ENCODE measurements at places on chromosomes 11 and 22. TPM values are rescaled to one million over a fixed set of nuclear protein-coding genes. Genes with fewer than 3 reads are reported as not detected.

KIRREL3 gene
- total RNA-seq, result 0.24 TPM

DGCR6 gene
- total RNA-seq, result 2.1 TPM

GRCh38 chr11:2980168-2980840 lies 11.8 kb downstream of the NAP1L4 start:
- H3K4me3 ChIP-seq, result no peak overlapping the region
- H3K4me1 ChIP-seq, result peaks cover 7% of the 10 kb centered on the region

DNA sequence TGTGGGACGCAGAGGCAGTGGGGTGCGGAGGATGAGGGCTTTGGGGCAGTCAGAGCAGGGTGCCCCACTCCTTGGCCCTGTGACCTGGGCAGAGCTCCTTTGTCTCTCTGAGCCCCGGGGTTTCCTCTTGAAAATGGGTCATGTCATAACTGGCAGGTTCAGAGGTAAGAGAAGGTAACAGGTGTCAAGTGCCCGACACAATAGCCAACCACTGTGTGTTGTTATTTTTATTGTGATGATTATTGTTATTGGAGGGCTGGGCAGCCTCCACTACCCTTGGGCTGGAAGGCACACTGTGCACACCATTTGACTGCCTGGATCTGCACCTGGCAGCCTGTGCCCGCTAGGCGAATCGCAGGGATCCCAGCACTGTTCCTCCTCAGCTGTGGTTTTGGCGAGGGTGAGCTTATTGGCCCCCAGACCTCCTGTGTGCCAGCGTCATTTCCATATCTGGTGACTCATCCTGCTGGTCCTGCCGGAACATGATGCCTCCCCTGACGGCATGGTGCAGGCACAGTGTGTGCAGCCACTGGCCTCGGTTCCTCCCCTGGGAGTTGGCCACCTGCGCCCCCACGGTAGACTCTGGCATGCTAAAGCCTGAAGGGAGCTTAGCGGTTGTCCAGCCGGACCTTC lies 15.4 kb upstream of the SOX10 start:
- H3K27ac ChIP-seq, result no peak overlapping the region
- H3K4me3 ChIP-seq, result no peak overlapping the region
- no peak for DNase-seq
- H3K27me3 ChIP-seq, result no peaks in the 10 kb centered on the region

GRCh38 chr22:27318516-27318915 lies 483.0 kb downstream of the MN1 start:
- no peaks in the 10 kb centered on the region for H3K27me3 ChIP-seq
- H3K4me1 ChIP-seq, result no peaks in the 10 kb centered on the region
- no peak overlapping the region for H3K27ac ChIP-seq
- no peak overlapping the region for H3K4me3 ChIP-seq

- no peak overlapping the region for H3K4me3 ChIP-seq
- H3K36me3 ChIP-seq, result no peaks in the 10 kb centered on the region
- peak overlapping the region; percentile 76 for H3K27ac ChIP-seq
- peak; percentile 79 for DNase-seq
- H3K27me3 ChIP-seq, result no peaks in the 10 kb centered on the region
Observed at GRCh38 chr11:48055292-48056132, 75.2 kb downstream of the PTPRJ start.
